ENCODE measurements at places on chromosomes 3 and 15. TPM values are rescaled to one million over a fixed set of nuclear protein-coding genes. Genes with fewer than 3 reads are reported as not detected.

Gene UROC1
- 112 TPM for total RNA-seq

Gene SLITRK3
- total RNA-seq, result 0.18 TPM

Gene MCTP2
- total RNA-seq, result 6.5 TPM

Gene CISH
- 8.5 TPM for total RNA-seq

Gene GOLGA8M
- 6.8 TPM for total RNA-seq

Gene TMEM266
- total RNA-seq, result not detected

Gene RPL29
- total RNA-seq, result 392 TPM

Gene DPPA4
- 1.8 TPM for total RNA-seq

Gene ALDH1A2
- total RNA-seq, result 29.0 TPM

Gene MTFMT
- 9.9 TPM for total RNA-seq

Gene RBM5
- total RNA-seq, result 50.9 TPM

Gene P2RY13
- 1.3 TPM for total RNA-seq

Gene FGF7
- 0.30 TPM for total RNA-seq

DNA sequence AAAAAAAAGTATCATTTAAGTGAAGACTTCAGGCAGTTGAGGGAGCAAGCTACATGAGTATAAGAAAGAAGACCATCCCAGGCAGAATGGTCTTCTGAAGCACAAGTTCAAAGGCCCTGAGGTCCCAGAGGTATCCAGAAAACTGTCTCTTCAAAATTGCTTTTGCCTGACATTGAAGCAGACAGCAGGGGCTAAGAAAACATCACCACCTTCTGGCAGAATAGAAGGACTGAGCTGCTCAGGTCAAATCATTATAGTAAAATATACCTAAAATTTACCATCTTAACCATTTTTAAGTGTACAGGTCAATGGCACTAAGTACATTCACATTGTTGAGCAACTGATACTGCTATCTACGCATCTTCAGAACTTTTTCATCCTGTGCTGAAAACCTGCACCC is 16.4 kb downstream of the GPR160 start:
- DNase-seq, result no peak

DNA sequence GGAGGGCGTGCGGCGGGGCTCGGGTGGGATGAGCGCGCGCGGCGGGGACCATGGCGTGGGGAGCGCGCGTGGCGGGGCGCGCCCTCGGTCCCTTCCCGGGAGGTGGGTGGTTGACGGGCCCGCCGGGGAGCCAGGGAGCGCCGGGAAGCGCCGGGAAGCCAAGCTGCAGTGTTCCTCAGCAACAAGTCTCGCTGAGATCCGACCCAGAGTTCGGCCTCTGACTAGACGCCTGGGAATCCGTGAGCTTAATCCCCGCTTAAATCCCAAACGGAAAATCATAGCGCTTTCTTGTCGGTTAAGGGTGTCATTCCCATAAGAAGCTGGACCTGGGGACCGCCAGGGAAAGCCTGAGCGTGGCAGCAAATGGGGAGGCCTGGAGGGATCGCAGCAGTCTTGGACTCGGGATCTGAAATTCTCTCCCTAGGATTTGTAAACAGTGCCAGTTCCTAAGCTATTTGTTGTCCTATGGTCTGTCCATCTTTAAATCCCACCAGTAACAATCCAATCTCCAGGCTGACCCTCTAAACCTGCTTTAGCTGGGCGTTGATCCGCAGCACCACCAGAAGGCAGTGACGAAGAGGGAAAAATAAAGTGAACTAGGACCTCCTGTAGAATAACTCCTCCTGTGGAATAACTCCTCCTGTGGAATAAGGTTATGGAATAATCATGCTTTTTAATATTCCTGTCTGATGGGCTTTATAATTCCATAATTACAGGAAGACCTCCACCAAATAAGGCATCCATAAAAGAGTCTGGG is 570 bp upstream of the NEDD4 start:
- DNase-seq, result no peak

DNA sequence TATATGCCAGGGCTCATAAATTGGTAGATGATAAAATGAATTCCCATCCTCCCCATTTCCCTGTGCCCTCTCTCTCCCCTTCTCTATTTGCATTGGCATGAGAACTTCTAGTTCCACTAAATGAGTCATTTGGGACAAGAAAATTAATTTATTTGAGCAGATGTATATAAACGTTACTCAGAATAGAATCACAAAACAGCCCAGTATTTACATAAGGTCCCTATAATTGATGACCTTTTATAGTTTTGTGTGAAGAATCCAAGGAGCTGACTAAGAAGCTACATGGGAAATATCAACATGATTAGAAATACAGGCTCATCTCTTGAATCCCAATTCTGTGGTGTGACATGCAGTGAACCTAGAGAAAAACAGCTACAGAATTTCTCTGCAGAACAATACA is 617.7 kb upstream of the NR2F2 start:
- DNase-seq, result no peak

DNA sequence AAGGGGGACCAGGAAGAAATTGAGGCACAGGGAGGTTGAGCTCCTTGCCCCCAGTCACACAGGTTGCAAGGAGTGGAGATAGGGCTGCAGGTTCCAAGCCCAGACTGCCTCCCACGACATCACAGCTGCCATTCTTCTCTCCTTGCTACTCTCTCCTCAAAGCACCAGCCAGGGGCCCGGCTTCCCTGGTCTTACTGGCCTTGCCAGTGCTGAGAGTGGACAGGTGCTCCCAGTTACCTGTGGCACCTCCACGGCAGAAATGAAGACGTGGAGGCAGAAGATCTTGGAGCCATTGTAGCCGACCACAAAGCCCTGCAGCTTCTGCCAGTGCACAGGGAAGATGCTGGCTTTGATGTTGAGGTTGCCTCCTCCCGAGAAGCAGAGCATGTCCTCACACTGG is 17.9 kb upstream of the ACAD9 start:
- no peak for DNase-seq

GRCh38 chr3:94011233-94011711 is 17.1 kb downstream of the STX19 start:
- DNase-seq, result no peak

GRCh38 chr3:40278791-40279190 is 30.7 kb upstream of the EIF1B start:
- no peak for DNase-seq

GRCh38 chr3:135145581-135145980 is 350.5 kb downstream of the EPHB1 start:
- DNase-seq, result no peak

DNA sequence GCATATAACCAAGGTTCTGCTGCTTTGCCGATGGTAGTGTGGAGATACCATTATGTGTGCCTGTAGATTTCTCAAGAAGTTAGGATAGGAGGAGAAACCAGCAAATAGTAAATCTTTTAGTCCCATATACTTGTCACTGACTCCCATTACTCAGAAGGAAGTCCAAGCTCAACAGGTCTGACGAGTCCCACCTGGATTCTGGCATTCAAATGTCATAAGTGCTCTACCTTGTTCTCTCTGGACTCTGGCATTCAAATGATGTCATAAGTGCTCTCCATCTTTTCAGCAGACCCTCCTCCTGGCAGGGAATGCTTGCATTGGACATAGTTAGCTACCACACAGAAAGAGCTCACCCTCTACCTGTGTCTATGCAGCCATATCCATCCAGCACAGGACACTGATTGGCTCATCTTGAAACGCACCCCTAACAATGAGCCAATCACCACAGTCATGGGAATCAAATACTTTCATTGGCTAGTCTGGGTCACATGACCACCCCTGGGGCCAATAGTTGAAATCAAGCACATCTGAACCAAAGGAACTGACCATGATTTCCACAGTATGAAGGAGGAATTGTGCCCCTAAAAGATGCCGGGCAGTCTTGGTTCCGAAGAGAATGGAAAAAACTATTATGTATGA is 205.0 kb upstream of the ADAMTS9 start:
- DNase-seq, result no peak

GRCh38 chr3:76267851-76268380 is 482.6 kb upstream of the ZNF717 start:
- no peak for DNase-seq

DNA sequence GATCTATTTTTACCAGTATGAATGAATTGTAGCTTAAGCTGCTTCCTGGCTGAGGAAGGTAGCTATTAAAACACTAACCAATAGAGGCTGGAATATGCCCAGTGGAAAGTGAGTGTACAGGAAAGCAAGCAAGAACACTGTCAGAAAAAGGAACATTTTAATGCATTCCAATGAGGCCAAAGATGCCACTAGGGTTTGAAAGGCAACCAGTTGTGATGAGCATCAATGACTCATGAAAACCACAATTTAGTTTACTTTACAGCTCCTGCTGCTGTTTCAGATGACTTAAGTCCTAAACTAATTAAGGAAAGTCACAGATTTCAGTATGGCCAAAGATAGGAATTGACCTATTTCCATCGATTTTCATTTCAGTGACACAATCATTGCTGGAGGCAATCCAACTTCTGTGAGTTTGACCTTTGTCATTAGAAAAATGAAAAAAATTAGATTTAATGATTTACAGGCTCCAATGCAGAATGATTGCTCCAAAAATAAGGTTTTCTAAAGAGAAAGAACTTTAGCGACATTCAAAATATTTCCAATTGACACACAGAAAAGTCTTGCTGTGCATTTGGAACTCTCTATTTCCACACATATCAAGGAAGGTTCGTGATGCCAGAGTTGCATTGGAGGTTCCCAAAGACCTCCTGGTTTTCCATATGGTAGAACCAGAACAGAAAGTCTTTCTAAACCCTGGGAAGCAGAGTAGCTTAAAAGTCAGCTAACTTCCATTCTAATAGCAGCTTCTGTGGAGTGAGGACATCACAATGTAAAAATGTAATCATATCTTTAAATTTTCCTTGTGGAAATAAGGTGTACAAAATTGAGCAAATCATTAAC is 103.0 kb downstream of the SUCNR1 start:
- DNase-seq, result no peak

DNA sequence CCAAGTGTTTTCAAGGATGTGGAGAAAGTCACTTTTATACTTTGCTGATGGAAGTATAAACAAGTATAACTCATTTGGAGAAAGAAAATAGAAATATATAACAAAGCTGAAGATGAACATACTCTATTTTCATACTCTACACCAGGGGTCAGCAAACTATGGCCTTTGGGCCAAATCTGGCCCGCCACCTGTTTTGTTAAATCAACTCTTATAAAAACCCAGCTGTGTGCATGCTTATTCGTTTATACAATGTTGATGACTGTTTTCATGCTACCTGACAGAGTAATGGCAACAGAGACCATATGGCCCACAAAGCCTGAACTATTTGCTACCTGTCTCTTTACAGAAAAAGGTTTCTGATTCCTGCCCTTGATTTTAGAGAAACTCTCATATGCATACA is 124.0 kb downstream of the NR1D2 start:
- no peak for DNase-seq
